ENCODE measurements at places on chromosomes 16 and 17. TPM values are rescaled to one million over a fixed set of nuclear protein-coding genes. Genes with fewer than 3 reads are reported as not detected.

NPIPB6 gene
- total RNA-seq, result 1.8 TPM

MT2A gene
- total RNA-seq, result 105 TPM

- no peaks in the 10 kb centered on the region for H3K4me1 ChIP-seq
- DNase-seq, result no peak
- H3K36me3 ChIP-seq, result no peaks in the 10 kb centered on the region
- no peaks in the 10 kb centered on the region for H3K27me3 ChIP-seq
These were observed 273.2 kb downstream of the CDH8 start for GRCh38 chr16:61763013-61763412.

DNA sequence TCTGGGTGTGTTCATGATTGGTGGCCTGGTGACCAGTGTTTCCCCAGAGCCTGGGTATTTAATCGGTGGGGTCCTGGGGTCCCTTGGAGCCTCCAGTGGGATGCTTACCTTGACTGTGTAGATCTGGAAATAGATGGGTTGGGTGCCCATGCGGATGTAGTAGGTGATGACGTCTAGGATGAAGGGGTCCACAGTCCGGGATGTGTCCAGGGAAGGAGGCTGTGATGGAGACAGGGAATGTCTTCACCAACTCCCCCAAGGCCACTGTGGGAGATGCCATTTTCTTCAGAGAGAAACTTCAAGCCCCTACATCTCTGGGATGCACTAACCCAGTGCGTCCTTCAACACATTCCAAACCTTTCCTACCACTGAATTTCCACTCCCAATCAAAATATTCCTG is 24.1 kb upstream of the MFSD6L start:
- no peak for DNase-seq
- no peak overlapping the region for H3K4me3 ChIP-seq
- no peak overlapping the region for H3K27ac ChIP-seq
- no peaks in the 10 kb centered on the region for H3K36me3 ChIP-seq
